Activated CD4-positive, alpha-beta T cell treated with anti-CD3 and anti-CD28 coated beads, Interleukin-2, amount 10 ng/mL, durations not matched to agents 24 days and 14 days (primary cell): ENCODE measurements at places on chromosomes 11 and 22.
A peak's percentile ranks its signal among the peaks of the same experiment; 100 is the strongest.

GRCh38 chr11:92886243-92886905, 83.1 kb upstream of the MTNR1B start:
- no peak overlapping the region for H3K27ac ChIP-seq
- H3K27me3 ChIP-seq, result peaks cover 2% of the 10 kb centered on the region
- DNase-seq, result peak; percentile 70
- H3K4me3 ChIP-seq, result no peak overlapping the region

- no peak for DNase-seq
- H3K4me3 ChIP-seq, result no peak overlapping the region
- H3K27me3 ChIP-seq, result peaks cover 38% of the 10 kb centered on the region
- H3K27ac ChIP-seq, result no peak overlapping the region
Measured at GRCh38 chr11:121722431-121723245, 269.9 kb upstream of the SORL1-AS1 start.

GRCh38 chr11:119481021-119481666, 58.2 kb upstream of the THY1 start:
- no peak overlapping the region for H3K27ac ChIP-seq
- H3K36me3 ChIP-seq, result no peaks in the 10 kb centered on the region
- H3K4me3 ChIP-seq, result no peak overlapping the region
- peak; percentile 92 for DNase-seq

DNA sequence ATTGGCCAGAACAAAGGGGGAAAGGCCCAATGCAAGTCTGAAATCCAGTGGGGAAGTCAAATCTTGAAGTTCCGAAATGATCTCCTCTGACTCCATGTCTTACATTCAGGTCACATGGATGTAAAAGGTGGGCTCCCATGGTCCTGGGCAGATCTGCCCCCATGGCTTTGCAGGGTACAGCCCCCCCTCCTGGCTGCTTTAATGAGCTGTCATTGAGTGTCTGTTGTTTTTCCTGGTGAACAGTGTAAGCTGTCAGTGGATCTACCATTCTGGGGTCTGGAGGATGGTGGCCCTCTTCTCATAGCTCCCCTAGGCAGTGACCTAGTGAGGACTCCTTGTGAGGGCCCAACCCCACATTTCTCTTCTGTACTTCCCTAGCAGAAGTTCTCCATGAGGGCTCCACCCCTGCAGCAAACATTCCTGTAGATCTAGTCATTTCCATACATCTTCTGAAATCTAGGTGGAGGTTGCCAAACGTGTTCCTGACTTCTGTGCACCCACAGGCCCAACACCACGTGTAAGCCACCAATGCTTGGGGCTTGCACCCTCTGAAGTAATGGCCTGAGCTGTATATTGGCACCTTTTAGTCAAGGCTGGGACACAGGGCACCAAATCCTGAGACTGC, 9.3 kb downstream of the CARD18 start:
- no peaks in the 10 kb centered on the region for H3K36me3 ChIP-seq
- no peak overlapping the region for H3K4me3 ChIP-seq
- DNase-seq, result no peak
- no peaks in the 10 kb centered on the region for H3K4me1 ChIP-seq
